Activated B cell treated with CpG ODN at 0.5 μM for 24 hours (primary cell): ENCODE measurements at places on chromosomes 2 and 18. TPM values are rescaled to one million over a fixed set of nuclear protein-coding genes. Genes with fewer than 3 reads are reported as not detected.

ELOA2 gene
- not detected in 2 replicates for total RNA-seq

- no peak for DNase-seq
These were observed 91.0 kb upstream of the CCBE1 start for GRCh38 chr18:59787998-59788790.

DNA sequence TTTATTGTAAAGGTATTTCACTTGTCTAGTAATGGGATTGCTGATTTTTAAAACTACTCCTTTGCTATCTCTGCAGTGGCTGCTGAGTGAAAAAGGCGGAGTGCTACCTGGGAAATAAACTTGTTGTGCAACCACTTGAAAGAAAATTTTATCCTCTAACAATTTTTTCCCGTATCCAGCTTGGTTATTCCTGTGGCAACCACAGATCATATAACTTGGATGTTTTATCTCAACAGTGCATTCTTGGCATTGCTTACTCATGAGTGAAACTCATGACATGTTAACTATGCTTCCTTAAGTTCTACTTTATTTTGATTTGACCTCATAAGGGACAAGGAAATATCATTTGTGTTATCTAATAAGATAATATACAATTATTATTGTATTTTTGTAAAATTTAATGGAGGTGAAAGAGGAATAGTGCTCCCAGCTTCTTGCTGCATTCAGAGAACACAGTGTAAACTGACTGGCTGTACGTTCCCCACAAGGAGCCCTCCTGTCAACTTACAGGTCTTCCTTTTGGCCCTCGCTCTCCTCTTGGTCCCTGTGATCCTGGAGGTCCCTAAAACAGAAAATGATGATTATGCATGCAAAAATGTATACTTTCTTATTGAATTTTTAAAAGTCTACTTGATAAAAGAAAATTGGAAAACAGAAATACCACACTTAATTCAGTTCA lies 82.7 kb downstream of the COL5A2 start:
- no peak for DNase-seq

GRCh38 chr18:76356666-76357065 lies 138.4 kb downstream of the ZNF516 start:
- DNase-seq: no peak

GPR35 gene
- total RNA-seq: 1.6 TPM in 2 replicates

DNA sequence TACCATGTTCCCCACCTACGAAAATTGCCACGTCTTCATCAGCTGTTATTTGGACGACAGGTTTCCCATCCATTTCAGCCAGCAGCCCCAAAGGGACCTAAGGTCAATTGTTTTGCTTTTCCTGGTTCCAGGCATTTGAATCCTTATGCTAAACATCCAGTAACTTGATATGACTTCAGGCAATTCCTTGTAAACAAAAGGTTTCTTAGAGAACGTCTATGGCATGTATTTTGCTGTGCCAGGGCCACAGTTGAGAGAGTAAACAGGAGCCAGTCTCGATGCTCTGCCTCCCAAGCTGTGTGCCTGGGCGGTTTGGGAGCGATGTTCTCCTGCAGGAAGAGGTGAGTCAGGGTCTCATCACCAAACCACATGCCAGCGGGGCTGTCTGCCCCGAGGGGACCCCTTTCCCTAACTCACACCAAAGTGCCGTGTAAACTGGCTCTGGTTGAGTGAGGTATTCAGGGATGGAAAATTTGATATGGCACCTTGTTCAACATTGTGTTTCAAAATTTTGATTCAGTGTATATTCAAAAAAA lies 12.9 kb upstream of the MC5R start:
- no peak for DNase-seq

- DNase-seq: no peak
These were observed 143.2 kb downstream of the DDX1 start for GRCh38 chr2:15734674-15735483.

DNA sequence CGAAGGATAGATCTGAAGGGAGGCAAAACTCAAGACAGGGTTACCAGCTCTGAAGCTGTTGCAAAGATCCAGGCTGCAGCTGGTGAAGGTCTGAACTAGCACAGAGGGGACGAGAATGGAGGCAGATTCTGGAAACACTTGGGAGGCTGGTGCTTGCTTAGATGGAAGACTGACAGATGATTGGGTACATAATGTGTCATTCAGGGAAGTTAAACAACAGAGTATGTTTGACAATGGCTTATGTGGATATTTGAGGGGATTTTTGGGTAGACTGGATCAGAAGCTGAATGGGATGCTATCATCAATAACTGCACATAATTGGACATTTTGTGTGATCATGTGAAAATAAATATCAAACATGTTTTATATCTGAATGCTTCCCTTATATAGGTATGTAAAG lies 2.3 kb upstream of the ZNF396 start:
- DNase-seq: no peak

DNA sequence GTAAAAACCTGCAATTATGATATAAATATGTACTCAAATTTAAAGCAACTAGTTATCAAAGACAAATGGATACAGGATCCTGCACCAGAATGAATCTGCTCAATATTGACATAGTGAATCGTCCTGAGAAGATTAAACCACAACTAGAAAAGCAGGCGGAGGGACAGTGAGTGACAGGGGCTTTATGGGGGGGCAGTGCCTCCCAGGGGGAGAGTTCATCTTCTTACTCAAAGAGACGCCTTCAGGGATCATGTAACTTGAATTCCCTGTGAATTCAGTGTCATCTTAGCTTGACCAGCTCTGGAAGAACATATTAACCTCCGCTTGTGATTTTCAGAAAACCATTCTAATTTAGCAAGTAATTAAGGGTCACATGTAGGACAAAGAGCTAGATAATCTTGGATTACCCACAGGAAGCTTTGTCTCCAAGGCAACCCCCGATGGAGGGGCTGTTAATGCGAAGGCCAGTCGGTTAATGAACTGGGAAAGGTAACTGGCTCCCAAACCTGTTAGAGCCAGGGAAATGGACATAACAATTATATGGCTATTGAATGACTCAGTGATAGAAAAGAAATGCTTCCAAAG lies 17.4 kb upstream of the LMAN1 start:
- no peak for DNase-seq

- no peak for DNase-seq
These were observed 491.0 kb upstream of the KLHL29 start for GRCh38 chr2:22893761-22894517.

ABHD1 gene
- total RNA-seq: 0.20 and 1.1 TPM in 2 replicates

- DNase-seq: no peak
These were observed 225.8 kb downstream of the TTC32 start for GRCh38 chr2:19675856-19676460.

GALR1 gene
- not detected in 2 replicates for total RNA-seq

- no peak for DNase-seq
These were observed 8.6 kb upstream of the CKAP2L start for GRCh38 chr2:112772911-112773475.

LRRC30 gene
- not detected in 2 replicates for total RNA-seq

DNA sequence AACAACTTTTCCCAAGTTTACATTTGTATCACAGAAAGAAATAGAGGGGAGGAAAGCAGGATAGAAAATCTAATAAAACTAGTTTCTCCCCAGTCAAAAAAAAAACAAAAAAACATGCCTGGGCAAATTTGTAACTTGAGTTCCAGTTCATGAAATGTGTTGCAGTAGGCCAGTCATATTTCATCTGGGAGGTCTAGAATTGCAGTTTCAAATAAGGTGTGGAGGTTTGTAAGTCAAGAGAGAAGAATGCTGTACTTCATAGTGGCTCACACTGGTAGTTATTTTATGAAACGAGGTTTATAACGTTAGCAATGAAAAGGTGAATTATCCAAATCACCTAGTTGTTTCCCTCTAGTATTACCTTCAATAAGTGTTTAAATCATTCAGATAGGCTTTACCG lies 1313.9 kb upstream of the SLC39A10 start:
- no peak for DNase-seq

CAD gene
- total RNA-seq: 55.9 and 64.1 TPM in 2 replicates

PLEK gene
- total RNA-seq: 138 and 140 TPM in 2 replicates

DNA sequence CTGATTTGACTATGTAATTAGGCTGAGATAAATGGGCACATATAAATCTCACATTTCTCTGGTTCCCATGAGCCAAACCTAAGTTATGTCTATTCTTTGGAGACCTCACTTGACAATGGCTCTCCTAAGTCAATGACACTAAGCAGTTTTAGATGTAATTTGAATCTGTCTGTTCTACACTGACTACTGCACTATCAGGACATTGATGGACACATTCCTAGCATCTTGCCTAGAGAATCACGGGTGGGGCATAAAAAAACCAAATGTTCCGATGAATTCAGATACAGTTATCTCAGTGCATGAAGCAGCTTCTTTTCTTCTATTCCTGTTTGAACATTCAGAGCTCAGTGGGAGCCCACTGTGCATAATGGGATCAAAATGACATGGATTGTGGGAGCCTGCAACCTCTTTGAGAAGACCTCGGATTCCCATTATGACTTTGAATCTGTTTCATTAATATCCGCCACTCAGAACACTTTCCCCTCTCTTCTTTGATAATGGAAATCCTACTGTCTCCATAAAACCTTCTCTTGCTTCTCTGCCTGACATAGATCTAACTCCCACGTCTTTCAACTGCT lies 110.8 kb downstream of the FSHR start:
- DNase-seq: no peak

- DNase-seq: no peak
These were observed 147.5 kb downstream of the RTN4 start for GRCh38 chr2:54902763-54903162.

PROC gene
- total RNA-seq: not detected in 2 replicates

DNA sequence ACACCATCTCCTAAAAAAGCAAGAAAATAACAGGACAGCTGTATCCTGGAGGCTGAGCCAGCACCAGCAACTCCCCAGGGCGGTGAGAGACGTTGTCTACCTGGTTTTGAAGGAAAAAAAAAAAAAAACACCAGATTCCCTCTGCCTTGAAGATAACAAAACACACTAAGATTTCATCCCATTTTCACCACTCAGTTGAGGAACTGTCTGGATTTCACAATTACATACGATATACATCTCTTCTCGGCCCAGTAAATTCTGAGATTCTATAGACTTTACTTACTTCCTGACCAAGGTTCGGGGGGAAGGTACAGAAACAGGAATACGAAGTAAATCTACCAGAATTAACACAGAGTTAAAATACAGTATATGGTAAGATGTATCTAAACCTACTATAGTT lies 8.5 kb downstream of the ZNF516 start:
- no peak for DNase-seq

C18orf54 gene
- 1.9 TPM in 2 replicates for total RNA-seq

- no peak for DNase-seq
These were observed 45.3 kb downstream of the FN1 start for GRCh38 chr2:215390550-215390913.

ALLC gene
- not detected in 2 replicates for total RNA-seq

GRCh38 chr18:61765097-61765496 lies 127.7 kb downstream of the RNF152 start:
- no peak for DNase-seq

GRCh38 chr2:6159606-6160005 lies 467.4 kb downstream of the SOX11 start:
- DNase-seq: no peak

SERPINB4 gene
- not detected in 2 replicates for total RNA-seq

MLPH gene
- not detected in 2 replicates for total RNA-seq

GKN1 gene
- total RNA-seq: not detected in 2 replicates

DNA sequence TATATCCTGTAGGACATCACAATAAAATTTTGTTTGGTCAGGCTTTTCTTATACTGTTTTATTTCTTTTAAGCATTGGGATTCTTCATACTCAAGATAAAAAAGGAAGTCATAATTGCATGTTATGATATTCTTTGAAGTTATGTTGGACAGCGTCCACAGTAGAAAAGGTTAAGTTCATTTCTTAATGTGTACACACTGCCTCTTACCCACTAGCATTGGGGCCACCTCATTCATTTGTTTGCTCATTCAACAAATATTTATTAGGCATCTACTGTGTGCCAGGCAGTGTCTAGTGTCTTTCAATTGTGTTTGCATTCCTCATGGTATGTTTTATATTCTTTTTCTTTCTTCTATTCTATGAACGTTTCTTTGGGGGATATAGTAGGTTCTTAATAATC lies 70.2 kb downstream of the PTPRM start:
- DNase-seq: no peak

FLACC1 gene
- total RNA-seq: 3.5 and 4.6 TPM in 2 replicates

DNA sequence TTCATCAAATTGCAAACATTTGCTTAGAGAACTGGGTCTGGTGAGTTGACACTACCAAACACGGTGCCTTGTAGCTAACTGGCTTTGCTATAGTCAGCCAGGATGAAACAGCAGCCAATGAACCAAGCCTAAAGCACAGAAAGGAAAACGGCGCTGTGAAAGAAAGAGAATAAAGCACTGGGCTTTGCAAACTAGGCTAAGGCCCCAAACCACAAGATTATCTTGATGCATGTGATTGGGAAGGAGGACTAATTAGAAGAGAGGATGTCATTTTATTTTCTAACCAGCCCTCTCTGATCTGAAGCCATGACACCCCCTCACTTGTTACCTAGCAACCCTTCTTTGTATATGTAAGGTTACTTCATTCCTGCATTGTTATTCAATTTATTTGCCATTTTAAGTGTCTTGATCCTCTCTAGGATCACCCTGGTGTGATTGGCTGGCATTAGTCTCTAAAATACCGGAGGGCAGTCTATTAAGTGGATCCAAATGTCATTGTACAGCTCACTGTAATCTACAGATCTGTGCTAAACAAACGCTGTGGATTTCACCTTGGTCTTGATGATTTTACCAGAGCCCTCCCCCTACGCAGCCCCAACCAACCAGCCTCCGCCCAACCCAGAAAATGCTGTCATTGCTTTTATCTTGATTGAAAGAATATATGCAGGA lies 395.4 kb upstream of the ACVR2A start:
- DNase-seq: no peak

- DNase-seq: no peak
These were observed 9.3 kb downstream of the SF3B1 start for GRCh38 chr2:197425550-197425949.

- DNase-seq: no peak
These were observed 1030.3 kb downstream of the TDRD15 start for GRCh38 chr2:22153931-22154613.

- DNase-seq: no peak
These were observed 140.4 kb downstream of the CELF4 start for GRCh38 chr18:37425222-37425621.

AGXT gene
- total RNA-seq: not detected in 2 replicates

- DNase-seq: no peak
These were observed 957.0 kb downstream of the CPS1 start for GRCh38 chr2:211513446-211513845.

GRCh38 chr2:239274391-239275043 lies 126.3 kb downstream of the HDAC4 start:
- peak; percentile 10 for DNase-seq

GRCh38 chr2:127324635-127325034 lies 30.7 kb upstream of the ERCC3 start:
- no peak for DNase-seq

DNA sequence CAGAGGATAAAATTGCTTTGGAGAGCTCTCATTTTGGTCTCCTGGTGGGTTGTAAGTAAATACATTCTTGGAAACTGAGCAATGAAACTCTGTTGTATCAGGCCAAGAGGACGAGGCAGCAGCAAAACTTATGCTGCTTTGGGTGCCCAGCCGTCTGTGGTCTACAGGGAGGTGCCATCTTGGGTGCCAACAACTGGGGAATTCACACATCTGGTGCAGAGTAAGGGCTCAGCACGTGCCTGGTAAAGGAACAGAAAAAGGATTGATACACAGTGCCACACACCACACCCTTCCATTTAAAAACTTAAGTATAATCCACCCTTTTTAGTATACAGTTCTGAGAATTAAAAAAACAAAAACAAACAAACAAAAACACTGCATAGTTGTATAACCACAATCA lies 221.9 kb downstream of the TSN start:
- no peak for DNase-seq

GRCh38 chr2:227780981-227781615 lies 32.5 kb upstream of the CCL20 start:
- no peak for DNase-seq

- DNase-seq: no peak
These were observed 11.2 kb upstream of the NFE2L2 start for GRCh38 chr2:177275743-177276055.

- DNase-seq: no peak
These were observed 67.1 kb downstream of the ACTR2 start for GRCh38 chr2:65294701-65295100.
